Hematopoietic multipotent progenitor cell treated with erythropoietin and hydrocortisone succinate and interleukin-3 and kit ligand, for 15 days (in vitro differentiated cells): ENCODE measurements at places on chromosomes 2 and 18.

GRCh38 chr2:215171151-215171550 lies 32.7 kb upstream of the ABCA12 start:
- no peak for DNase-seq

DNA sequence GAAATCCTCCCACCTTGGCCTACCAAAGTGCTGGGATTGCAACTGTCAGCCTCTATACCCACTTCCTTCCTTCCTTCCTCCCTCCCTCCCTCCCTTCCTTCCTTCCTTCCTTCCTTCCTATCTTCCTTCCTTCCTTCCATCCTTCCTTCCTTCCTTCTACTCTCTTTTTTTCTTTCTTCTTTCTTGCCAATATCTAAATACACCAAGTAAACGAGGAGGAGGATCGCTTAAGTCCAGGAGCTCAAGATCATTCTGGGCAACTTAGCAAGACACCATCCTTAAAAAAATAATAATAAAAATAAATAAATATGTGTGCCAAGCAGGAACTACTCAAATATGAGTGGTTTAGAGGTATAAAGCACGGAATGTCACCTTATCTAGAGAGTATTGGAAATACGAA lies 249.4 kb upstream of the TRIB2 start:
- DNase-seq: no peak

GRCh38 chr2:27058210-27058609 lies 6.7 kb downstream of the AGBL5 start:
- DNase-seq: no peak

DNA sequence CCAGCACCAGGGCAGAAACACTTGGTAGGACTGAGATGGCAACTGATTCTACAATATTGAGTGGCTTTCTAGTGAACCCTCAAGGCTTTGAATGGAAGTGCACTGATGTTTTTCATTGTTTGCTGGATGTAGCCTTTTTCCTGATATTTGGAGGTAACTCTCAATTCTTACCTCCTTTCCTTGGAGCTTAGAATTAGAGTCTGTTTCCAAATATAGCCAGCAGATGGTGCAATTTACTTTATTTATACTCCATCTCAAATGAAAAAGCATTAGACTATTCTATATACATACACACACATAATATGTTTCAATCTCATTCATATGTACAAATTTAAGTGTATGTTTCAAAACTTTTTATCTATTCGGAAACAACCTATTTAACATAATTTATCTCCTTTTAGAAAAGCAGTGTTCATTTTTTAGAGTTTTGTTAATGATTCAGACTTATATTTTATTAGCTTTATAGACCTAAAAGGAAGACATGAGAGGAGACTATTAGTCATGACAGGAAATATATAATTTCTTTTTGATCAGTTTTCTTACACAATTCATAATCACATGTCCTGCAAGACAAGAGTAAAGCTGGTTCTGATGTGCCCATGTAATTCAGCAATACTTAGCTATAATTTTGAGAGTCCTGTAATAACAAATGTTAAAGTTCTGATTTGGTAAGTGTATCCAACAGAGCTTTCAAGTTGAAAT lies 124.8 kb downstream of the NUP35 start:
- DNase-seq: no peak

DNA sequence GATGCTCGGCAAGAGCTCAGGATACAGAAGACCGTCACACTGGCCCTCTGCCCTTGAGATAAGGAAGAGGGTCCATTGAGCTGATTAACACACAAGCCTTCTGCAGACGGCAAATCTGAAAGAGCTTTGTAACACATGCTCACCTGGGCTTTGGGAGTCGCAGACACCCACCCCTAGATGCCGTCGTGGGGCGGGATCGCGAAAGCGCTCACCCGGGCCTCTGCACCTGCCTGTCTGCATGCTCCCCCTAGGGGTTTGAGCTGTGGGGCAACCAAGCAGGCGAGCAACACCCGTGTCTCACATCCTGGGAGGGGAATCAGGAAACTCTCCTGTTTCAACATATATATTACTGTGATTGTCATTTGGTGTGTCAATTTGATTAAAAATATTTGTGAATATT lies 99.8 kb upstream of the KCNH7 start:
- DNase-seq: no peak

DNA sequence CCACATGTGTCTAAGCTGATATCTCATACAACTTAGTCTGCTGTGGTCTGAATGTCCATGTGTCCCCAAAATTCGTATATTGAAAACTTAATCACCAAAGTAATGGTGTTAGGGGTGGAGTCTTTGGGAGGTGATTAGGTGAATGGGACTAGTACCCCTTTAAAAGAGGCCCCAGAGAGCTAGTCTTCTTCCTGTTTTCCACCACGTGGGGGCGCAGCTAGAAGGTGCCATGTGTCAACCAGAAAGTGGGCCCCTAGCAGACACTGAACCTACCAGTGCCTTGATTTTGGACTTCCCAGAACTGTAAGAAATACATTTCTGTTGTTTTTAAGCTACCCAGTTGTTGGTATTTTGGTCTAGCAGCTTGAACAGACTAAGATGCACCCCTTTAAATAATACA lies 86.6 kb downstream of the ASB1 start:
- DNase-seq: peak; percentile 29

DNA sequence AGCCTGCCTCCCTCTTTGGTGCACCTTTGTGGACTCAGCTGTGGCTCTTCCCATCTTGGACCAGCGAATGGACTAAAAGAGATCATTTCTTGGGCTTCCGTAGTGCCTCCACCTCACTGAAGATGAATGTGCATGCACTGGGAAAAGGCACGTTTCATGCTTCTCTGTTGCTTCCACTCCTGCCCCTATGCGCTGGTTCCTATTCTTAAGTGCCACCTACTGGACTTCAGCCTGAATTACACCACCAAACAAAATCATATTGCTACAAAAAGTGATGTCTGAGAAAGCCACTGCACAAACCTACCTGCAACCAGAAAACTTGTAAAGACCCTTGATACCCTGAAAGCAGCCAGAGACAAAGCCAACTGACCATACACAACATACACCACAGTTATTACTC lies 695.6 kb downstream of the TSN start:
- DNase-seq: peak; percentile 12

DNA sequence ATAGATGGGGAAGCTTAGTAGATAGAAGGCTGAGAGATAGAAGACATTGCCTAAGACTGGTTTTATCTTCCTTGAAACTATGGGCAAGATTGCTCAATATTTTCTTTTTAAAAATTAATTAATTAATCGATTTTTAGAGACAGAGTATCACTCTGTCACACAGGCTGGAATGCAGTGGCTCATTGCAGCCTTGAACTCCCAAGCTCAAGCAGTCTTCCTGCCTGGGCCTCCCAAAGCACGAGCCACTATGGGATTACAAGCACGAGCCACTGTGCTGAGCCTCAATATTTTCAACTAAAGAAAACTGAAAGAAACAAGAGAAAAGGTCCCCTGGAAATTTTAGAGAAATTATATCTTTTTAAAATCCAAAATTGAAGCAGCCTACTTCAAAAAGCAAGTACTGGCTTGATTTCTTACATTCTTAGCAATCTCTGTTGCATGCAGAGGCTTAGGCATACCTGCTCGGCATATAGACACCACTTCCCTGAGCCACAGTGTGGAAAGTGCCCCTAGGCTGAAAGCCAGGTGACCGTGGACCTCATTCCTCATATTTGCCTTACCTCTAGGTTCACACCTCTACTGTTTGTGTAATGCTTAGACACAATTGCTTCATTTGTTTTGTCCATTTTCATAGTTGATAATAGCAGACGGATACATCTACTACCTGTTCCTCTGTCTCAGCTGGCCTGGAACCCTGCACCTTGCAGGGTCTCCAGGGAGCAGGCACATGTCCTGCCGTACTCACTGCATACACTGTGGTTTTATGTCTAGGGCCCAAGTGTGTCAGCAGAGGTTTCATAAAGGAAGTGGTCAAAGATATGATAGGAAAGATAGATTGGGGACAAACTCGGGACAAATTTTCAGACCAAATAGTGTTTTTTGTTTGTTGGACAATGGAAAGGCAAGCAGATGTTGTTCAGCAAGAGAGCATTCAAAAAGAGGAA lies 166.5 kb upstream of the ALPP start:
- no peak for DNase-seq

DNA sequence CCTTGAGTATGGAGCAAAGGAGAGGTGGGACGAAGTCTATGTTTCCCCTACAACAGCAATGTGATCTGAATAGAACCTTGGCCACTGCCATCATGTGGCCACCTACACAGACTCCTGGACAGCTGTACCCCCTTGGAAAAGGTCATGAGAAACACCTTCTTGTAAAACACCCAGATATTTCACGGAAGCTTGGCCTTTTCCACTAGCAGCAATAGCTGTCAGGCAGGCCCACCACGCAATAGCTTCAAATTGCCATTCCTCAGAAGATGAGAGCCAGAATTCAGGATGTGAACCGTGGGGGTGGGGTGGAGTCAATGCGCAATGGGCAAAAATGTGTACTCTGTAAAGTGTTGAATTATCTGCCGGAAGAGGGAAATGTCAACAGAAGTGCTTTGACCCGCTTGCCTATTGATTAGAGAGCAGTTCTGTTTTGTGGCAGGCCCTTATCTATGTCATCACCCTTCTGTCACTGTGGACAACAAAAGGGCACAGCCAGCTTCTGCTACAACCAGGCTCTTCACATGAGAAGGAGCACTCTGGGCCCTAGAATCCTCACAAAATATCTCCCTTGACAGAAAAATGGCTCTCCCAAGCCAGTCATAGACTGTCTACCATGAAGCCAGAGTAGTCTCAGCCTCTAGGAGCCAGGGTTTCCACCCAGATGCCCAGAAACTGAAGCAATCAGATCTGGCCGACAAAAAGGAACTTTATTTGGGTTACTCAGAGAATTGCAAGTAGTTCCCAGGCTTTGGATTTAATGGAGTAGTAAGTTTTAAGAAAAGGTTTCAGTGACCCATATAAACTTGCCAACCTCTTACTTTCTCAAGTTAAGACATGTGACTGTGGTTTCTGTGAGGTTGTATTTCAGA lies 9.5 kb downstream of the INPP1 start:
- DNase-seq: no peak

GRCh38 chr2:41923156-41923786 lies 124.5 kb upstream of the PKDCC start:
- DNase-seq: no peak

DNA sequence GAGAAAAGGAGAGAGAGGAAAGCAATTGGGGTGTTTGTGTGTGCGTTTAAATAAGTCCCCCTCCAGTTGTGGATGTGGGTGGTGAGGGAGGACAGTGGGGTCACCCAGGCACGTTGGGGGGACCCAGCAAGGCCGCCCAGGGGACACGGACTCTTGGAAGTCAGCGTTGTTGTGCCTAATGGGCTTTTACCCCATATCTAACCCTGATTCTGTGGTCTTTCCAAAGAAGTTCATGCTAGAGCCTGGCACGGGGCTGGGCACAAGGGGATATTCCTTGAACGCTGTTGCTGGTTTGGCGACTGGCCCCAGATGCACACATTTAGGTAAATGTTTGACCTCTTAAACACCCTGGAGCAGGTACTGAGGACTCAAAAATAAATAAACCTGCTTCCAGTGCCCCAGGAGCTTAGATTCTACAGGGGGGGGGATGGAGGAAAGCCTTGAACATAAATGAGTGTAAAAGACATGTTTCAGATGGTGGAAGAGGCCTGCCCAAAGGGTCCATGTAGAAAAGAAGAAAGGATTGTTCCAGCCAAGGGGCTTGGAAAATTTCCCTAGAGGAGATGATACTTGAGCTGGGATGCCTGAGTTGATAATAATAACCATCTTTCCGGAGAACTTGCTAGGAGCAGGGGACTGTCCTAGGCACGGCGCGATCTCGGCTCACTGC lies 97.7 kb upstream of the SIX3 start:
- DNase-seq: no peak

DNA sequence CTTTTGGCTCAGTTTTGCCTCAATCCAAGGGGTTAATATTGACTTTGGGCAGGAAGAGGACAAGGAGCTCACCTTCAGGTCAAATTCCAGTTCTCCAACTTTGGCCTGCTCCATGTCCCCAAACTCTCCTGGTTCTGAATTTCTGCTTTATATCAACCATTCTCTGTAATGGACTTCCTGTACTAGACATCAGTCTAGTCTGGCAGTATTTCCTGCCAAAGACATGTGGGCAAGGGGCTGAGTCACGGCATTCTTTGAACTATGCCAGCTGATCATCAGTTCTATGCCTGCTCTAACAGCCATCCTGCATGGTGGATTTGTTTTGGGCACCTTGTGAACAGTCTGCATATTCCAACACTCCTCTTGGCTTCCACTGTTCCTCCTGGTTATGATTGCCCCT lies 199.4 kb downstream of the ZEB2 start:
- no peak for DNase-seq

- no peak for DNase-seq
These were observed 492.5 kb upstream of the POU3F3 start for GRCh38 chr2:104361414-104361813.

DNA sequence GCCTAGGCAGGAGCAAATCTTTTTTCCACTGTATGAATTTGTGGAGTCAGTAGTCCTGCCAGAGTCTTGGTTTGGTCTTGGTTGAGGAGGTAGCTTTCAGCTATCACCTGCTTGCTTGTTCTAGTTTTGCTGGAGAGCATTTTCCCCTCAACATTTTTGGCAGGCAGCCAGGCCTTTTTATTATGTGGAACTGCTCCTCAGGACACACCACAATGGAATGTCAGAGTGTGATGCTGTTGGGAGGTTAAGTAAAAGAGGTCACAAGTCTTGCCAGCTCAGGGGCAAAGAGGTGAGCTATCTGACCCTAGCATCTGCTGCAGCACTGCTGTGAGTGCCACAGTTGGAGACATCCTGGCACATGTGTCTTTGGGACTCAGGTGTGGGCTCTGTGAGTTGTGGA lies 258.0 kb downstream of the CNTNAP5 start:
- no peak for DNase-seq

DNA sequence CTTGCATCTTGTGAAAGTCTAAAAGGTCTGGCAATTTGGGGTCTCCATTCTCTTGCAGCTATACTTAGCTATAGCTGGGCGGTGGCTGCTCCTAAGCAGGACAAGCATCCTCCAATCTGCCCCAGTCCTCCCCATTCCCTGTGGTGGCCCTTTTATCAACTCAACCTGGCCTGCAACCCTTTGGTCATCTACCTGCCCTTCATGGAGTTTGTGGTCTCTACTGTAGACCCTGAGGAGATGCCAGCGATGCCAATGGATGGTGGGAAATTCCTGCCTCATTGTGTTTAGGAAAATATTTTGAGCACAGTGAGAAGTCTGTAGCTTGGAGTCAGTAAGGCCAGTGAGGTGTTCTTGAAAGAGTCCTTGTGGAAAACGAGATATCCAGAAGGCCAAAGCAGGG lies 143.4 kb downstream of the CAPN13 start:
- DNase-seq: no peak
